Activated CD4-positive, CD25-positive, alpha-beta regulatory T cell treated with anti-CD3 and anti-CD28 coated beads, Interleukin-2, amount 50 U/mL, for 16 hours (primary cell): ENCODE measurements at places on chromosomes 5 and 9.

DNA sequence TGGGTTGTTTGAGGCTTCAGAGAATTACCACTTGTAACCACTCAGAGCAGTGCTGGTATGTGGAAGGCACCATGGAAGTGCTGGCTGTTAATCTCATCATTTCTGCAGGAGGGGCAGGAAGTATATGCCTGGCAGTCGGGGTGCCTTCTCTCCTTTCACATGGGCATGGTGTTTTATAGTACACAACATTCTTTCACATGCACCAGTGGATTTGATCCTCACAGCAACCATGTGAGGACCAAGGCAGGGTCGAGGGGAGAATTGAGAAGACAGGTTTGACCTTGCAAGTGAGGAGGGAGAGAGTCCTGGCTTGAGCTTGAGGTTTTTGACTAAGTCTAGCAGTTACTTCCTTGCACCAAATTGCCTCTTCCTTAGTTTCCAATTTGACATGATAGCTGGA lies 38.0 kb upstream of the TRPC7 start:
- no peak for DNase-seq

DNA sequence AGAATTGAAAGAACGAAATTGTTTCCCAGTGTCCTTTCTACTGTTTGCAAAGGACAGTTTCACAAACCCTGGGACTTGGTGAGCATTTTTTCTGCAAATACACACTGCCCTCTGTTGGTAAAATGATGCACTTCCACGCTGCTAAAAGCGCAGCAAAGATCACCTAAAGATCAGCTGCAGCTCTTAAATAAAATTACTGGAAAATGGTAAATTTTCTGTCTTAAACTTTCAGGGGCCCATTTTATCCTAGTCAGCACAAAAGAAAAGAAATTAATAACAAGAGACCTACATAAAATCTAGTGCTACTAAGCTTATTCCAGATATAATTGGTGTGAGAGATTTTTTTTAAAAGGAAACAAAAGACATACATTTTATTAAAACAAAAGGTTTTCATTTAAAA lies 566.0 kb downstream of the CAAP1 start:
- no peak for DNase-seq

DNA sequence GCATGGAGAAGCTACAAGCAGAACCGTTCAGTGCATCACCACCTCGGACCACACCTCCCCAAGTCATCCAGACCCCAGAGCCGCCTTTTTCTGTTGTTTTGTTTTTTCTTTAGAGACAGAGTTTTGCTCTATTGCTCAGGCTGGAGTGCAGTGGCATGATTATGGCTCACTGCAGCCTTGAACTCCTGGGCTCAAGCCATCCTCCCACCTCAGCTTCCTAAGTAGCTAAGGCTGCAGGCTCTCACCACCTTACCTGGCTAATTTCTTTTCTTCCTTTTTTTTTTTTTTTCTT lies 13.5 kb upstream of the SFXN1 start:
- no peak for DNase-seq

GRCh38 chr5:145463634-145464033 lies 371.5 kb downstream of the PRELID2 start:
- DNase-seq, result no peak

GRCh38 chr9:114370968-114371320 lies 16.8 kb downstream of the AKNA start:
- no peak for DNase-seq

- no peak for DNase-seq
Measured at GRCh38 chr5:96873449-96873848, 2.9 kb upstream of the ERAP2 start.

DNA sequence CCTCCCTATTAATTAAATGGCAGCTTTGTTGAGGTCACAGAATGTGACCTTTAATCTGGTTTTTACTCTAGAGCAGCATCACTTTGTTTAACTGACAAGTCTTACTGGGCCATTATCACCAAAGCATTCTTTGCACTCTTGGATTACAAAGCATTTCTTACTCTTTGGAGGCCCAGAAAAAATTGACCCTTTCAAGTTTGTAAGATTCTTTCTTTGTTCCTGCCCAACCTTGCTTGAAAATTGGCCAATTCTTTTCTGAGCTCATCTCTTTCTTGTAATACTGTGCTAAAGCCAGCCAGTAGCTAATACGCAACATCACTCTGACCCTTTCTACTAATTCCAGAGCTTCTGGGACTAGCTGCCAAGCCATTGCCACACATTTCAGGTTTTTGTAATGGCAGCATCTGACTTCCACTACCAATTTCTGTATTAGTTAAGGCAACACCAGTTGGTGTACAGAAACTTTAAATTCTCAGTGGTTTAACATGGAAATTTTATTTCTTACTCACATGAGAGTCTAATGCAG lies 131.6 kb downstream of the PRDM6 start:
- DNase-seq, result no peak

- DNase-seq, result no peak
Measured at GRCh38 chr5:103741984-103742383, 179.4 kb upstream of the NUDT12 start.

- DNase-seq, result no peak
Measured at GRCh38 chr9:74803376-74804017, 84.2 kb downstream of the TRPM6 start.

DNA sequence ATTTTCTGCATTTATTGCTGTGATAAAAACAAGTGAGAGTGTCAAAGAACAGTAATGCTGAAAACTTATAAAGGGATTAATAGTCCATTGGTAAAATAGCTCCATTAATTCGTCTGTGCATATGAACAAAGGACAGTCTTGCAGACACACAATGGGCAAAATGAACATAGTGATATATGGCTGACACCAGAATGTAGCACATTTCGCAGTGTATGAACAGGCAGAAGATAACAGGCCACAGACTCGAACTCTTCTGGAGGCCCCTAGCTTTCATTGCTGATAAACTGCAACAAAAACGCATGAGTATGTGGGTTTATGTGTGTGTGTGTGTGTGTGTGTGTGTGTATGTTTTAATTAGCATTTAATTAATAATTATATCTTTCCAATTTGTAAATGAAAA lies 354.8 kb downstream of the TAF11L14 start:
- DNase-seq, result no peak

DNA sequence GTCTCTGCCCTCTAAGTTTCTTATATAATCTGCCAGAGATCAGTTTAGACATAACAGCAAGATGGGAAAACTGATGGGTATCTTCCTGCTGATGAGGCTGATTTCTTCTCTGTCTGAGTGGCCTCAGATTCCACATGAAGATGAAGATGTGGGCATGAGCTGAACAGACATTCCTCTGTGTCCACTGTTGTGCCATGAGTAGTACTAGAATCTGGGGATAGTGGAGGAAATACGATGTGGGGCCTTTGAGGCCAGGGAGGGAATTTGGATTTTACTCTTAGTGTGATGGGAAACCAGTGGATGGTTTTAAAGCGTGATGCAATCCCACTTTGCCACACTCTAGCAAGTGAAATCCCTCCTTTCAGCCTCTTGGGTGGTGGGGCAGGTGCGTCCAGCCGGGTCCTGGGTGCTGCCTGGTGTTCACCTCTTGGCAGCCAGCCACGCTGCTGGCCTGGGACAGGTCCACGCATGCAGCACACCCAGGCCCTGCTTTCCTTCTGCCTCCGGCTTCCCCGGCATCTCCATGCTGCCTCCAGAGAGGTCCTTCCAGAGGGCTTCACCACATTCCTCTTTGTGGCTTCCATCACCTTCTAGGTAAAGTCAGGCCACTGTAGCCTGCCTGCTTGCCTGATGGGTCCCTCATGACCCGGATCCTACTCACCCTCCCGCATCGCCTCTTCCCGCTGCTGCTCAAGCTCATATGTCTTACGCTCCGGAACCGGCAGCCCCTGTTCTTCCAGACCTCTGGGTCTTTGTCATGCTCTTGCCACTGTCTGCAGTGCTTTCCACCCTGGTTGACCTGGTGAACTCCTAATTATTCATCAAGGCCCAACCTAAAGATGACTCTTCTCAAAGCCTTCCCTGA lies 28.1 kb upstream of the SH3PXD2B start:
- no peak for DNase-seq

- DNase-seq, result no peak
Measured at GRCh38 chr5:94693043-94693822, 74.8 kb downstream of the SLF1 start.

DNA sequence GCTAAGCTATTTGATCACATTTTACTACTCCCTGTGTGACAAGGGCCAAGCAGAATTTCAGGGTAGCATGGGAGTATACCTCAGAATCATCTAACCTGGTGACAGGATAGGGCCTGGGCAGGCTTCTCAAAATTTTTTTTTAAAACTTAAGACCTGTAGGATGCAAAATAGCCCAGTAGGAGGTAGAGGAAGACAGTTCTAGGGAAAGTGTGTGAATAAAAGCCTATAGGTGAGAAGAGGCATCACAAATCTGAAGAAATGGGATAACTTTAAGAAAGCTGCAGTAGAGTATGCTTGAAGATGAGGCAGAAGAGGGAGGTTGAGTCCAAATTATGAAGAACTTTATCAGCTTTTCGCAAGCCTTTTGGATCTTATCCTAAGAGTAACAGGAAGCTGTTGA lies 32.3 kb downstream of the CNTRL start:
- no peak for DNase-seq

GRCh38 chr9:19595003-19595402 lies 186.2 kb downstream of the ACER2 start:
- no peak for DNase-seq

- no peak for DNase-seq
Measured at GRCh38 chr9:94975480-94975879, 249.0 kb downstream of the AOPEP start.
